CD4-positive, alpha-beta T cell treated with Interleukin-4 for 4 hours (primary cell): ENCODE measurements at places on chromosomes 2 and 18.

GRCh38 chr18:38256366-38256765 is 690.8 kb upstream of the CELF4 start:
- no peak for DNase-seq

DNA sequence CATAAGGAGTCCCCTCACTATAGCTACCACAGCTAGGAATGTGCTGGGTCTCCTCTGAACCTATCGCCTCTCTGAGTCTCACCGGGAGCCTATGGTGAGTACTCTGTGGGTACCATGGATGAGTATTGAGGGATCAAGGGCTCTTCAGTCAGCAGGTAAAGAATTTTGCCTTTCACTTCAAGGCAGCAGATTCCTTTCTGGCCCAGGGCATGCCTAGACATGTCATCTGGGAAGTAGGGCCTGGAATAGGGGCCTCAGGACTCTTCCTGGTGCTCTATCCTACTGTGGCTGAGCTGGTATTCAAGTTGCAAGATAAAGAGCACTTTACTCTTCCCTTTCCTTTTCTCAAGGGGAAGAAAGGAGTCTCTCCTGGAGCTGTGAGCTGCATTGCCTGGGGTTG is 85.6 kb upstream of the LHCGR start:
- no peak for DNase-seq

DNA sequence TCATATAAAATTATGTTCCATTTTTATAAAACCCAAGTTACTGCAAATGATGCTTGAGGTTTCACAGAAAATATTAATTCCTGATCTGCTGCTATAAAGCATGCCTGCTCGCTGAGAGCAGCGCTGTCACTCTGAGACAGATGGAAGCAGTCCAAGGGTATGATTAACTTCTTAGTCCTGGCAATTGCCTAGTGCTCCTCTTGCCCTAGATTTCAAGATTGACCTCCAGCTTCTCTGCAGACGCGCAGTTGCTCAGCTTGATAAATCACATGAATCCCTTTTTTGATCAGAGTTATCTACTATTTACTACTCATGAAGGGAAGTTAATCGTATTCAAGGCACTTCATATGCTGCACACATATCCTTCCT is 154.6 kb upstream of the REV1 start:
- DNase-seq: no peak

DNA sequence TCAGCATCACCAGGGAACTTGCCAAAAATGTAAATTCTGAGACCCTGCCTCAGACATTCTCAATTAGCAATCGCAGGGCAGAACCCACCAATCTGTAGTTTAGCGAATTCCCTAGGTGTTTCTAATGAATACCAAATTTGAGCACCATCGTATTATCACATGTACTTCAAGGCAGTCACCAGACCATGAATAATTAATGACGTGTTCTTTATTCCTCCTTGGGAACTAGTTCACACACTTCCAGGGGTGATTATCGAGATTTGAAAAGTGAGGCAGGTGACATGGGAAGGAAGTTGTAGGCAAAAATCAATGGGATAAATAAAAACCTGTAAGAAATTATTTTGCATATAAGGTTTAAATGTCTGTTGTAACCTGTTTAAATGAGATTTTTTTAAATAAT is 102.5 kb upstream of the CRIM1 start:
- DNase-seq: no peak

DNA sequence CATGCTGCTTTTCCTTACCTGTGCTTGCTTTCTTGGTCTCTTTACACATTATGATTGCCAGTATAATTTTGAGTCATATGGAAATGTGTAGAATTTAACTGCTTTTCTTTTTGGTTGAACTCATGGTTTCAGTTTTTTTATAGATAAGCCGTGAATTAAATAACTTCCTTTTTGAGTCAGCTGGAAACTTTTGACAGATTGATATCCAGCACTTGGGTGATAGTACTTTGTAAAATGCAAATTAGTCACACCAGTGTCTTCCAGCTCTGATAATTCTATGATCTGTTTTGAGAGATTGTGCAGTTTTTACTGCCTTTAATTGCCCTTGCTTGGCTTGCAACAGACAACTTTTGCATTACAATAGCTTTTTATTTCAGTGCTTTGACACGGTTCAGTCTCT is 86.4 kb downstream of the NCOA1 start:
- DNase-seq: peak; percentile 41

DNA sequence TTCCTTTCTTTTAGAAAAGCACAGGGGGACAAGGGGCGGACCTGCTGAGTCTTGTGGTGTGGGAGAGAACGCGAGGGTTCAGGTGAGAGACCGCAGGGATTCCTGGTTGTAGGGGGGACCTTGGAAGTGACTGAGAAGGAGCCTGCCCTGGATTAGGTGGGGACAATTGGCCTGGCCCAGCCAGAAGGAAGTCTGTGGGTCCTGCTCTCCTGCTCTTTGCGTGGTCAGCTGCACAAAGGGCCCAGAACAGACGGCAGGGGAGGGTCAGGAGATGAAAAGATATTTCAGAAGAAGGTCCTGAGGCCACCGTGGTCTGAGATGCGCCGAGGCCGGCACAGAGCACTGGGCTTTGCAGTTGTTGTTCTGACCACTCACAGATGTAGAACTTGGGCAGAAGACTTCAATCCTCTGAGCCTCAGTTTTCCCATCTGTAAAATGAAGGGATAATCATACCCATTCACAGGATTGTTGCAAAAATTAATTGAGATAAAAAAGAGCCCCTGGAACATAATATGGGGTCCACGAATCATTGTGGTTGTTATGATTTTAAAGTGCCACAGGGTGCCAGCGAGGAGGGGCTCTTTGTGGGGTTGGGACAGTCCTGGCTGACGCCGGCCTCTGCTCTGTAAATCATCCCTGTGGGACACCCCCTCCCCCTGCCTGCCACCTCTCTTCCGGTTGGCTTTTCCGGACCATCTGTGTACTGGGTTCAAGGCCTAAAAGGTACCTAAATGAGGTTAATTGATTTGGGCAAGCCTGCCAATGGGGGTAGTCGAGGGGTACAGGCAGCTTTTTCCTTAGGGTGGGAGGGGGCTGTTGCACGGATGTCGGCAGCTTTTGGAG is 1.8 kb downstream of the LPIN1 start:
- DNase-seq: no peak

DNA sequence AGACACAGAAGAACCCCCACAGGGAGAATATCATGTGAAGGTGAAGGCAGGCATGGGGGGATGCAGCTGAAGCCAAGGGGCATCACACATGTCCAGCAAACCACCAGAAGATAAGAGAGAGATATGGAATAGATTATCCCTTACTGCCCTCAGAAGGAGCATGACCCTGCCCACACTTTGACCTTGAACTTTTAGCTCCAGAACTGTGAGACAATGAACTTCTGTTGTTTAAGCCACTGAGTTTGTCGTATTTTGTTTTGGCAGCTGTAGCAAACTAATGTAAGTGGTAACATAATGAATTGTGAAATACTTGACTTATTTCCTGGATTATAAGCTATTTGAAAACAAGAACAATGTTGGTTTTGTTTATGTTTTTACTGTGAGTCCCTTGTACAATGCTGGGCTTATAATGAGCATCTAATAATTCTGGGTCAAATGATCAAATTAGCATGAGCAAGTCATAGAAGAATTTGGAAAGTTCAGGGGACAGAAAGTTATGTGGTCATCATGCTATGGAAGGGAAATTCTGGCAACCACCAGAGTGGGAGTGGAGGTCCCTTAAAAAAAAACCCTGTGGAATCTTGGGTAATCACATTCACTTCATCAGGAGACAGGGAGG is 541.0 kb upstream of the KLHL29 start:
- no peak for DNase-seq
